ENCODE measurements at places on chromosomes 12 and 14.

- no peaks in the 10 kb centered on the region for H3K4me1 ChIP-seq
- no peak overlapping the region for H3K4me3 ChIP-seq
- no peak for DNase-seq
Measured at GRCh38 chr14:104289507-104289906, 151.1 kb downstream of the KIF26A start.

- no peak overlapping the region for H3K27ac ChIP-seq
- H3K4me3 ChIP-seq, result no peak overlapping the region
- no peaks in the 10 kb centered on the region for H3K27me3 ChIP-seq
- DNase-seq, result peak; percentile 7
Measured at GRCh38 chr12:39587225-39587624, 32.4 kb downstream of the ABCD2 start.

GRCh38 chr14:105163040-105163742 lies 5.4 kb downstream of the JAG2 start:
- no peak for DNase-seq
- no peaks in the 10 kb centered on the region for H3K27me3 ChIP-seq

DNA sequence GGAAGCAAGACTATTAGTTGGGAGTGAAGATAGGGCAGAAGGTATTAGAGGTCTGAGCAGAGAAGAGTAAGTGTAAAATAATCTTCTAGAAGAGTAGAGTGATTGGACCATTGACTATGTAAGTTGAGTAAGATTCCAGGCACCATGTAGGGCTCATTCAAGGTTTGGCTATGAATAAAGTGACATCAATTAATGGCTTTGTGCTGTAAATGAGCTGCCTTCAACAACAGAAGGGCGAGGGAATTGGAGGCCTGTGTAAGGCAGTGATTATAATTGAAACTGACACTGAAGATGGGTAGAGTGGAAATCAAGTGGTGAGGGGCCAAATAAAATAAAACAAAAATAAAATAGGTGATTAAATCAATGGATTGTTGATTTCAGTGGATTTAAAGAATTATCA lies 26.4 kb downstream of the PTPRQ start:
- H3K27ac ChIP-seq, result no peak overlapping the region
- no peak for DNase-seq
- no peaks in the 10 kb centered on the region for H3K4me1 ChIP-seq
- no peak overlapping the region for H3K4me3 ChIP-seq
- H3K27me3 ChIP-seq, result no peaks in the 10 kb centered on the region
- no peaks in the 10 kb centered on the region for H3K36me3 ChIP-seq

GRCh38 chr14:58055497-58056010 lies 96.5 kb downstream of the ARMH4 start:
- no peaks in the 10 kb centered on the region for H3K4me1 ChIP-seq
- H3K27ac ChIP-seq, result no peak overlapping the region
- H3K36me3 ChIP-seq, result no peaks in the 10 kb centered on the region
- H3K27me3 ChIP-seq, result no peaks in the 10 kb centered on the region
- no peak for DNase-seq

GRCh38 chr12:46177837-46178608 lies 90.8 kb downstream of the SLC38A1 start:
- DNase-seq, result no peak
- H3K27ac ChIP-seq, result no peak overlapping the region
- no peaks in the 10 kb centered on the region for H3K27me3 ChIP-seq
- no peaks in the 10 kb centered on the region for H3K36me3 ChIP-seq

GRCh38 chr12:51082561-51083125 lies 753 bp downstream of the CSRNP2 start:
- no peaks in the 10 kb centered on the region for H3K27me3 ChIP-seq
- DNase-seq, result no peak
- peak overlapping the region; percentile 92 for H3K4me3 ChIP-seq
- peak overlapping the region; percentile 88 for H3K27ac ChIP-seq
- no peaks in the 10 kb centered on the region for H3K36me3 ChIP-seq
- H3K4me1 ChIP-seq, result peaks cover 25% of the 10 kb centered on the region

GRCh38 chr14:88488081-88488480 lies 66.7 kb downstream of the PTPN21 start:
- DNase-seq, result no peak
- H3K27ac ChIP-seq, result no peak overlapping the region
- H3K4me3 ChIP-seq, result no peak overlapping the region
- H3K27me3 ChIP-seq, result no peaks in the 10 kb centered on the region
- H3K36me3 ChIP-seq, result no peaks in the 10 kb centered on the region
- H3K4me1 ChIP-seq, result no peaks in the 10 kb centered on the region

Measured in left lung (tissue), 14 donors.